ENCODE measurements at places on chromosomes 7 and 10.

DNA sequence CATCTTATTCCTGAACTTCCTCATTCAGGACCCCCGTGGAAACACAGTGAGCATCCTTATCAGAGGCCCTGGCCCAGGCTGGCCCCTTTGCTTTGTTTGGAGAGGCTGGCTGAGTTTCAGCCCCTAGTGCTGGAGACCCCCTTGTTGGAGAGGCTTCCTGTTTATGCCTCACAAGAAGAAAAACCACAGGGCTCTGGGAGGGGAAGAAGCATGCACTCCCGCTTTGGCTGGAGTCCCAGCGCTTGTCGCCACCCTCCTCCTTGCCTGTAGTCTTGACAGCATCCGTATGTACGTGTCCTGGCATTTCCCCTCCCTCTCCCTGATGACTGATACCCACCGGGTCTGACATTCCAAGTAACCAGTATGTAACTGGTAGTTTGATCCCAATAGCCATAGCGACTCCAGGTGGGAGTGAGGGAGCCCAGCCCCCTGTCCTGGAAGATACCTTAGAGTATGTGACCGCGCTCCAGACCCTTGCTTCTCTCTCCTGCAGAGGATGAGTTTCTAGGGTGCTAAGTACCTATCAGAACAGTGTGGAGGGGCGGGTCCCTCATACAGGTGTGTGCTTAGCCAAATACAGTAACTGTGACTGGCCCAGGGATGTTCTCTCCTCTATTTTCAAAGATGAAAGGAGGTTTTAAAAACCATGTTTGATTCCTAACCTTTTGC is 6.9 kb upstream of the ATP6V0E2 start:
- no peak for DNase-seq

DNA sequence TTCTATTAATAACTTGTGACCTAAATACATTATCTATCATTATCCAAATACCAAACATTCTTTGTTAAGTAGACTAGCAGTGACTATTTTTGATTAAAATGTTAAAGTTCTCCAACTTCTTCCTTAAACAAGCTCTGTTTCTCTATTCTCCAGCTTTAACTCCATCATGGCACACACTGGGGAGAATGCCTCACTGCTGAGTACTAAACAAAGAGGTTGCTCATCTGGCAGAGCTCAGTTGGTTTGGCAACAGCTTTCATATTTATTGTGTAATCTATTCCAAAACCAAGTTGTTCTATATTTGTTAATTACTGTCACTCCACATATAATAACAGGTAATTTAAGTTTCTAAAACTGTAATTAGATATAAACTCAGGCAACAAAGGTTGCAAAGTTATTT is 89.6 kb downstream of the USP6NL start:
- no peak for DNase-seq

GRCh38 chr7:94252124-94252523 is 142.6 kb upstream of the COL1A2 start:
- no peak for DNase-seq

DNA sequence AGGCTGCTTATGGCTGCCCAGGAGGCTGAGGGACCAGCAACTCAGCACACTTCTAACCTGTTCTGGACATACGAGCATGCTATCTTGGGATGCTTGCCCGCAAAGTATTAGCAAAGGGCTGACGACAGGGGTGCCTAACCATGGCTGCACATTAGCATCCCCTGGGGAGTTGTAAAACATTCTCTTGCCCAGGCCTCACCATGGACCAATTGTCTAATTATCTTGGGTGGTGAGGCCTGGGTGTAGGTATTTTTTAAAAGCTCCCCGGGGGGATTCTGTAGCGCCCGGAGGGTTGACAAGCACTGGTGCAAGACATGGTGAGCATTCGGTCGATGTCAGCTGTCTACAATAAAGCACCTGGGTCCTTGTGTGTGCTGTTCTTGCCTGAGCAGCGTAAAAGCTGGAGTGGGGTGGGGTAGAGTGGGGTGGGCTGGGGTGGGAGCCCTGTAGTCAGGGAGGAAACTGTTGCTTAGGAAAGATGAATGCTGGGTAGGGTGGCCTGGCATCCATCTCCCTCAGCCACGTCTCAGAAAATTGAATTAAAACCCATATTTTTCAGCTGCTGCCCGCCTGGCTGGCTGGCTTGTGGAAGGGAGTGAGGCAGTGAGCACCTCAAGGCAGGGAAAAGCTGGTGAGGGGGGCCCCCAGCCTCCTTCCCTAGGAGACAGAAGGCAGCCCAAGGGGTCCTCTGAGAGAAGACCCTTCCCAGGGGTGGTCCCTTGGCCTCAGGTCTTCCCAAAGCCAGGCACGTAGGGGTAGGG is 2.9 kb upstream of the ADCYAP1R1 start:
- DNase-seq = no peak

DNA sequence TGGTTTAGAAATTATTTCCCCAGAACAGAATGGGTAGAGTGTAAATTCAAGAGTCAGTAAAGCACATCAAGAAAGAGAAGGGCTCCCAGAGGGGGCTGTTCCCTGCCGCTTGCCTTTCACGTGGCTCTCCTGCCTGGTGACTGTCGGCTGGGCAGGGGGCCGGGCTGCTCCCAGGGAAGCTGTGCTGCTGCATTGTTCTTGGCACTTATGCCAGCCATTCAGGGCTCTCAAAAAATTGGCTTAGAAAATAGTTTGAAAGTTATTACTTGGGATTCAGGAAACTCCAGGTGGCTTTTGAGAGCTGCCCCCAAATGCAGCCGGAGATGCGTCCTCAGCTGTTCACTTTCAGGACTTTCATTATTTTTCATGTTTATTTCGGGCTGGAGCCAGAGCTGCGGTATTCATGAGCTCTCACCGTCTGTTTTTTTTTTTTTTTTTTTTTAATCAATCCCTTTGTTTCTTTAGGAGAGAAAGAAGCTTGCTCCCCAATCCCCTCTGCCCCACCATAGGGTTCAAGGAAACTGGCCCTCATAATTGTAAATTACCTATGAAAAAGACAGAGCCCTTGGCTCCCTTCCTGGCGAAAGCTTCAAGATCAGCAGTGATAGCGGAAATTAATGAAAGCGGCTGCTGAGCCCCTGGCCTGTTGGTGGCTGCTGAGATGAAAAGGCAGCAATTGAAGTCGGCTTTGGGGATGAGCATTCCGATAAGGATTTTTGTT is 94.1 kb downstream of the SORCS3 start:
- no peak for DNase-seq

- no peak for DNase-seq
Observed at GRCh38 chr10:124225029-124225466, 131.7 kb upstream of the CHST15 start.

DNA sequence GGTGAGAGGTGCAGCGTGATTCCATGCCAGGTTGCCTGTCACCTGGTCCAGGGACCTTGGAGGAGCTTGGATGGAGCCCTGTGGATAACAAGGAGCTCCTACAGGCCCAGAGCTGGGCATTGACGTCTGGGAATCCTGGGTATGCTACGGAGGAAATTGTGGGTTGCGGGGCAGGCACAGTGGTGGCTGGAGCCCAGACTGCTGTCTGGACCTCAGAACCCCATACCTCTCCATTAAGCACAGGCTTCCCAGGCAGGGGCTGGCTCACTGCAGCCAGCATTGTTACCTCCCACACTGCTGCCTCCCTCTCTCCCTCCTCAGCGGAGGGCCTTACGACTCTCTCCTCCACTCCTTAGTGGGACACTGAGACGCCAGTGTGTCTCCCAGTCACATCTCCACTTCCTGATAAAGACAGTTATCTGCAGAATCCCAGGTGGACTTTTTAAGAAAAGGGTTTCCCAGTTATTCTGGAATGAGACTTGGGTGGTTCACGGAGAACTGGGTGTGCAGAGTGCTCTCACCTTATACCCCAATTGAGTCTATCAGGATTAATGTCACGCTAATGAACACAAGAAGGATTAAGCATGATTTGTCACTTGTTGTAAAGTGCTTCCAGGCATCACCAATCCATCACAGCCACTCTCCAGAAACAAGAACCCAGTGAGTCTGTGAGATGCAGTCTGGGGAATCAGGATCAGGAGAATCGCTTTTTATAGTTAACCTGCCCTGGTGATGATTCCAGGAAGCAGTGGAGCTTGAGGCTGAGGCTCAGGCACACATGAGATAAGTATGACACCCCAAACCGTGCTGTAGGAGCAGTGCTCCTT is 309.4 kb downstream of the RPS24 start:
- DNase-seq = no peak

DNA sequence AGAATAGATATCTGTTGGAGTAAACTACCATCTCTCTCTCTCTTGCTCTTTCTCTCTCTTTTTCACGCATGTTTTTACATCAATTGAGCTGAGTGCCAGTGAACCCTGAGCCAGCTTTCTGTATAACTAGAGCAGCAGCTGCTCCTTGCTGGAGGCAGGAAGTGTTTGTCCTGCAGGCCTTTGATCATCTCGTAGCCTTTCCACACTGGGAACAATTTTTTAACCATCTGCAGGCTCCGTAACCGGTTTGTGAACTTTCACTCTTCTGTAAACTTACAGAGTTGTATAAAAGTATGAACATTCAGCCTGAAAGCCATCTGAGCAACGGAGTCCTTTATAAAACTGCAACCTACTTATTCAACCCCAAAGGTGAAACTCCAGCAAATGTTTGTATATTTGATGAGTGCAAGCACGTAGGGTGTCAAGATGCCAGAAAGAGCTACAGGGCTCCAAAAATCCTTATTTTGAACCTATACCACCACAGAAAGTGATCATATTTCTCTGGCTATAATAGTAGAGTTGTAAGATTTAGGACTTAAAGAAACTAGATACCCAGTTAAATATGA is 162.8 kb upstream of the NFE2L3 start:
- no peak for DNase-seq

DNA sequence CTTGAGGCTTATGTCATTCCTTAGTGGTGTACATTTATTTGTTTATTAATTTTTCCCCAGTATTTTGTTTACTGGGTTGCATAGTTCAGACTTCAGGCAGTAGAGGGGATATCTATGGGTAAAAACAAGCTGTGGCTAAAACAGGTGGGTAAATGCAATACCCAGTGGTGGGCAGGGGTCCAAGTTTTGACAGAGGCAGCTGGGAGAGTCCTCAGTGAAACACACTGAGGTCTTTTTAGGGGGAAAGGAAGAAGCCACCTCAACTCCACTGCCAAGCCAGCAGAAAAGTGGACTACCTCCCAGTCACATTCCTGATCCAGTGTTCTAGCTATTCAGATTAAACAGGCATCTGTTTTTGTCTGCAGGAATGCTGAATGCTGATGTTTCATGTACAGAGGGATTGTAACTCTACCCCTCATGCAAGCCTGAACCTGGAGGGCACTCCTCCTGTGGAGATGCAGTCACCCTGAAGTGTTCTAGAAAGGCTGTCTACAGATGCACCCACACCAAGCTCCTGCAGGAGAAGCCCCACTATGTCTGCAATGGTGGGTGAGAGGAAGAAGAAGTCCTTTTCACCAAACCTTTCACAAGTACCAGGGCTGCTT is 757.8 kb downstream of the INHBA start:
- DNase-seq = no peak

DNA sequence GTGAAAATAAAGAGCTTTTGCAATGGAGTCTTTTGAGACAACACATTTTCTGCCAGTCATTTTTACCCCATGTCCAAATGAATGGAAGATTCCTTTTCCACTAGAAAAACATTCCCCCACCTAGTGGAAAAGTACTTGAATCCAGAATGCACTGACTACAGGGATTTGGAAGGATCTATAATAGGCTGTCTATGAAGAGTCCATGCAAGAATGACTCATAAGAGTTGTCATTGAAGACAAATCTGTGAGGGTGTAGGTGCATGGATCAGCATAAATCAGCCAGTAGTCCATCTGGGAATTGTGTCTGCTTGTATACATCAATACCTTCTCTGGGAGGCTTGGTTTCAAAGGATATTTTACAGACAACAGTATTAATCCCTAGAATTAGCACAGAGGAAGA is 32.5 kb upstream of the TRUB1 start:
- no peak for DNase-seq

- DNase-seq = no peak
Observed at GRCh38 chr10:76311752-76312636, 880.6 kb downstream of the LRMDA start.

- no peak for DNase-seq
Observed at GRCh38 chr7:80098795-80099194, 35.8 kb upstream of the GNAI1 start.

DNA sequence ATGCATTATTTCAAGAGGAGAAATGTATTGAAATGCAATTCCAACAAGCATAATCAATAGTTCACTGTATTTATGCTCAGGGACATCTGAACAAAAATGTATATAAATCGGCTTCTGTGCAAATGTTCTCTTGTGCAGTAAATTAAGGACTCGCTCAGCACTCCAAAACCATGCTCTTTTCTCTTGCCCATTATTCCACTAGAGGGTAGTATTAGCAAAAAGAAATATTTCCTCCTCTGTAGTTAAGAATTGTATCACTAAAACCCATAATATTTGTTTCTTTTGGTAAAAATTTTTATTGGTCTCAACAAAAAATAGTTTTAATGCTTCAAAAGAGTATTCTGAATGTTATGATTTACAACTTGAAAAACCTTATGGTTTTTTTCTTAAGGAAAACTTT is 803.1 kb downstream of the PCDH15 start:
- DNase-seq = no peak

DNA sequence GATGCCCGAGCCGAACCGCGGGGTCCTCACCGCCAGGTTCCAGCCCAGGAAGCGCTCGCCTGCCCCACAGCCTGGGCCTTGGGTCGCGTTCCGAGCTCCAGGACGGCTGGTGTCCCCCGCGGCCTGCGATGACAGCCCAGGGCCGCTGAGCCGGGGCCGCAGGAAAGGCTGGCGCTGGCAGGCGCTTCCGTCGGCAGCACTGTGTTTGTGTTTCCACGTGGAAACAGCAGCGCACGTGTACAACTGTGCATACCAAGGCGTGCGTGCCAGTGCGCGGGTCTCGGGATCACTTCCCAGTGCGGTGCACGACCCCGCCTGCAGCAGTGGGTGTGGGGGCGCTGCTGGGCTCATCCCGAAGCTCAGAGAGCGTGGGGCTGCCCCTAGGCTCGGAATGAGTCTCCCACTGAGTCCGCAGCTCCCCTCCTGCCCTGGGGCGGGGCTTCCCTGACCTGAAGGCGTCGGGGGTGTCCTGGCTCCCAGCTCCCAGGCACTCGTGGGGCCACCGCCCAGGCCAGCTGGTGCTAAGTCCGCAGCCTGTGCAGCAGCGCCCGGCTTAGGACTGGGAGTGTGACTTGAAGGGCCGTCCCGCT is 17.2 kb downstream of the AP5Z1 start:
- no peak for DNase-seq

GRCh38 chr7:118179191-118179590 is 4.8 kb upstream of the LSM8 start:
- no peak for DNase-seq

GRCh38 chr7:29629507-29629906 is 65.9 kb downstream of the PRR15 start:
- DNase-seq = no peak

- DNase-seq = peak; percentile 28
Observed at GRCh38 chr10:3828404-3829155, 43.6 kb upstream of the KLF6 start.

DNA sequence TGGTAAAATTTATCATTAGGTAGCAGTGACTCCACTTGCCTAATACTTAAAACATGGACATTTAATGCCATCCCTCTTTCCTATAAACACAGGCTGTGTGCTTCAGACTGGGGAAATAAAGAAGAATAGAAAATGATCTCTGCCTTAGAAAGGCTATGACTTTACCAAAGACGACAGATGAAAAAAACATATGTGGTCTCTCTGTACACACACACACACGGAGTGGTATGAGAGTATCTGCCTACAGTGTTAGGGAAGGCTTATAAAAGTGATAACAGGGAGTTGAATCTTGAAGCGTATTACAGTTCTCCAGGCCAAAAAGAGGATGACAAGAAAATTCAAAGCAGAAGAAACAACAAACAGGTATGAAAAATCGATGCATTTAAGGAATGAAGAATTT is 38.2 kb downstream of the MINDY3 start:
- DNase-seq = no peak

GRCh38 chr7:25109276-25109675 is 15.8 kb downstream of the CYCS start:
- no peak for DNase-seq

Data from stimulated activated CD4-positive, alpha-beta T cell treated with anti-CD3 and anti-CD28 coated beads, Interleukin-12 subunit alpha, Interleukin-12 subunit beta, amount 100 ng/mL, for 24 hours (primary cell).